Diencephalon (tissue), 1 donor: ENCODE measurements at places on chromosomes 2 and 18. TPM values are rescaled to one million over a fixed set of nuclear protein-coding genes. Genes with fewer than 3 reads are reported as not detected.

Gene ALPG
- not detected for total RNA-seq

Gene BBS5
- 17.8 TPM for total RNA-seq

Gene ASB1
- 22.6 TPM for total RNA-seq

Gene EIF2AK3
- 21.2 TPM for total RNA-seq

Gene CPLX4
- not detected for total RNA-seq

Gene UGT1A9
- total RNA-seq: not detected

Gene CLHC1
- total RNA-seq: 27.5 TPM
